ENCODE measurements at places on chromosomes 6 and 20.

DNA sequence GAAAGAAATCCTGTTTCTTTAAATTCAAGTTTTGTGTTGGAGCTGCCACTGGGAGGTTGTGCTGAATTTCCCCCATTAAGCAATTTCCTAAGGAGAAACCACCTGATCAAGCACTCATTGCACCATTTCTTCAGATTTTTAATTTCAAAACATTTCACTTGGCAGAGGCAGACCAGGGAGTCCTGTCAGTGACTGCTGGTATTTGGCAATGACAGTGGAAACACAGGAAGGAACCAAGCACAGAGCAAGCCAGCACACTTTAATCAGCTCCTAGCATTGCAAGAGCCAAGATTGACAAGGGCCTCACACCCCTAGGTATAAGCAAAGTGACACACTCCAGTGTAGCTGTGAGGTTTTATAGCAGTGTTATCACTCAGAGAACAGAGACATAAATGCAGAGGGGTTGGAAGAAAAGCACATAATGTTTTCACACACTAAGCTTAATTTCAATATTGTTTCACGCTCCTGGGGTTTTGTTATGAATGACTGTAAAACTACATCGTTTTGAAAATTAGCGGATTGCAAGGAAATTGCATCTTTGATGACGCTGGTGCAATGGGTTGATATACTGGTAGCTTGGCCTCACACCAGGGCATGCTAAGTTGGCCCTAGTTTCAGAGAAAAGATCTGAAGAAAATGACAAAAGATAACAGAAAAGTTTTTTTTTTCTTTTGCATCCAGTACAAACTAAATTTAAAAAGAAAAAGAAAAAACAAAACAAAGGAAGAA lies 768.4 kb downstream of the TFAP2A start:
- DNase-seq: no peak

DNA sequence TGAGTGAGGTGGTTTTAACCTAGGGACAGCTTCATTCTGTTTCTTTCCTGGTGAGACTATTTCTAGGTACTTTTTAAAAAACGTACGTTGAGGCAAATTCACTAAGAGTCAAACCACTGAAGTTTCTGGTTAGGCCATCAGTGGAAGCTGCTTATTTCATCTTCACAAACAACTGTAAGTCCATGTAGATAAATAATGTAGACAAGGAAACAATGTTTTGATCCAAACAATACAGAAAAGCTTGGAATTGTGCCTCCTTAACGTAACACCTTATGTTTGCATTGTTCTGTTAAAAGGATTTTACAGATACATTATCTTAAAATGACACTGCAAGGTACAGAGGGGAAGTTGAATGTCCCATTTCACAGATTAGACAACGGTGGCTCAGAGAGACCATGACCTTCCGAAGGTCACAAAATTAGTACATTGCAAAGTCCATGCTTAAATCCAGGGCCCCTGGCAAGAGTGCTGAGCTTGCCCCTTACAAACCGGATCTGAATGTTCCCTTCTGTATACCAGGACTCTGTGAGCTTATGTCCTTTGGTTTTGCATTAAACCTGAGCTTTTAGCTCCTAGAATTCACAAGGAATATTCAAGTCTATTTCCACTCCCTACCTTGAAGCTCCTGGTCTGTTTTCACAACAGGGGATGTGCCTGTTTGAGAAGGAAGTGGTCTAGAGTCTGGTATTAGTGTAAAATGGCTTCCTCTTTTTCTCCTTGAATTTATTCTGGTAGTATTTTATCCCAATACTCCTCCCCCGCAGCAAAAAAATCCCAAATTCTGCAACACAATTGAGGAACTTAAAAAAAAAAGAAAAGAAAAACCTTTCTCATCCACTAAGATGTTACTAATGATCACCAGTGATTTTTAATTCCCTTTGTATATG lies 28.9 kb upstream of the ZNF217 start:
- DNase-seq: no peak

DNA sequence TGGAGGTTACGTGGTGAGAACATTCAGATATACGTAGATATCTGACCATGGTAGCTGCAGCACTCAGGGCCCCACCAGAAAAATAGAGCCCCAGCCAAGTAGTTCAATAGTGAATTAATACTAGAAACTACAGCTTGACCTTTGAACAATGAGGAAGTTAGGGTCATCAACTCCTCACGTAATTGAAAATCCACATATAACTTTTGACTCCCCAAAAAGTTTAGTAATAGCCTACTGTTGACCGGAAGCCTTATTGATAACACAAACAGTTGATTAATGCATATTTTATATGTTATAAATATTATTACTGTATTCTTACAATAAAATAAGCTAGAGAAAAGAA lies 117.9 kb downstream of the SNX5 start:
- no peak for DNase-seq

- no peak for DNase-seq
Observed at GRCh38 chr6:167703347-167703746, 123.4 kb upstream of the AFDN start.

DNA sequence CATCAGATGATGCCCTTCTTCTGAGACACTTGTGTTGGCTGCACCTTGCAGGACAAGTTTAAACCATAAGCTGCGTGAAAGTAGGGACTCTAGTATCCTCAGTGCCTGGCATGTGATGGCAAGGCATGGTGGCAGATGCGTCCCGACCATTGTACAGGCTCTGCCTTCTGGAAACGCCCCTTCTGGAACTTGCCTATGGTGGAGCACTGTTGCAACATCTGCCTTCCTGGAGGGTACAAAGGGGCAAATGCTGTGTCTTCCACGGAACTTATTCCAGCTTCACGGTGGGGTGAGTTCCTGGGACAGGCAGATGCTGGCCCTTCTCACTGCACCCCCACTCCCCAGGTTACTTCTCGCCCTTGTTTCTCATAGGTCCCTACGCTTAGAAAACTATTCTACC lies 232.8 kb downstream of the THBS2 start:
- DNase-seq: no peak

DNA sequence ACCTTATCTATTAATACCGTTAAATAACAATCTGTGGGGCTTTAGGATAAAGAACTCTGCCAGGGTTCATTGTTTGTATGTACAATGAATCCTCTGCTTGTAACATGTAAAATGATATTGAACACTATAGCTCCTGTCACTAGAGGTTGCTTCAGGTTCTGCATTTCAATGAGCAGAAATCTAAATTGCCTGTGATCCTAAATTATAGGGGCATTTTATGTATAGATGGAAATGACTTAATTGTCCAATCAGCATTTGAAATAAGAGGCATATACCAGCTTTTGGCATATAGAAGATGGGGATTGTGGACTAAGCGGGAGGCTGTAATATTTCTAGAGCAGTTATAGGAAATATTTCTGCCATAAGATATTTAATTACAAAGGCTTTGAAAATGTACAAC lies 2.0 kb downstream of the NCOA3 start:
- no peak for DNase-seq

- DNase-seq: peak; percentile 77
Observed at GRCh38 chr6:108655806-108656651, 95.3 kb downstream of the FOXO3 start.
